ENCODE measurements at places on chromosomes 4 and X.

- DNase-seq, result no peak
Measured at GRCh38 chr4:54913751-54914526, 211.5 kb downstream of the KDR start.

DNA sequence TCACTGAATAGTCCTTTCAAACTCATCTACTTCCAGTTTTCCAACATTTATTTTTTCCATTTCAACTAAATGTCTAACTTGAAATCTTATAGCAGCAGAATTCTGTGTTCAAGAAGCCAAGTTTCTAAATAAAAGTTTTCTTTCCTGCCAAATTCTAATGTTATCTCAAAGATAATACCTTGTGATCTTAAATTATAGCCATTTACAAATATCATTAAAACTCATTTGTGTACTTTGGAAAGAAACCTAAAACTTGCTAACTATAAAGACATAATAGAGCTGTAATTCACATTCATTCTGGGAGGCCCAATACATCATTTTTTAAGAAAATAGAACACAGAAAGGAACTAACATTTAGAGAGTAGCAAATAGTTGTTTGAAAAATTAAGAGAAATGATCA lies 83.9 kb downstream of the MAD2L1 start:
- DNase-seq, result no peak

DNA sequence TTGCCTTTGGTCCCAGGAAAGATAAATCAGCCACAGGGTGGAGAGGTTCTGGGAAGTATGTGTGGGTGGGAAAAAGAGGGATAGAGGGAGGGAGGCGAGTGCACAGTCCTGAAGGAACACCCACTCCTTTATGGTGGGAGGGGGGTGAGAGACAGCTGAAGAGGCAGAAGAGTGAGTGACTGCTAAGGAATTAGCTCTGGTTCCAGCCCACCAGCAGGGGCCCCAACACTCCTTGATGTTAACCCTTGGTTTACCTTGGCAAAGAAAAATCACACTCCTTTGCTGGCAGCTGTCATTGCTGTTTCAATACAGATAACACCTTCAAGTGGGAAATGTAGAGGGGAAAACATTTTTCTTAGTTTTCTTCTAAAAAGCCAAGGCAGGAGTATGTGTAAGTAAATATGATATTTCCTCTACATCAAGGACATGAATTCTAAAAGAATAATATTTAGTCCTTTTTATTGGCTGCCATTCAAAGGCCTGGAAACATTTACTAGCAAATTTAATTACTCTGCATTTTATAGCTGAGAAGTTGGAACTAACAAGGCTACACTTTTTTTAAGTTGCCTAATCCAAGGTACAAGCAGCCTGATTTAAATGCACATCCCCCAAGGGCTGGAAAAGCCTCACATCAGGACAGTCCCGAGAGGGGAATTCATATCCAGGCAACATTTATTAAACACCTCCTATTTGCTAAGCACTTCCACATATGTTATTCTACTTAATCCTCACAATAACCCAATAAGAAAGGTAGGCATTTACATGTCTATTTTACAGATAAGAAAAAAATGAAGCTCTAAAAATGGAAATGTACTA lies 81.7 kb downstream of the HS6ST2 start:
- no peak for DNase-seq

DNA sequence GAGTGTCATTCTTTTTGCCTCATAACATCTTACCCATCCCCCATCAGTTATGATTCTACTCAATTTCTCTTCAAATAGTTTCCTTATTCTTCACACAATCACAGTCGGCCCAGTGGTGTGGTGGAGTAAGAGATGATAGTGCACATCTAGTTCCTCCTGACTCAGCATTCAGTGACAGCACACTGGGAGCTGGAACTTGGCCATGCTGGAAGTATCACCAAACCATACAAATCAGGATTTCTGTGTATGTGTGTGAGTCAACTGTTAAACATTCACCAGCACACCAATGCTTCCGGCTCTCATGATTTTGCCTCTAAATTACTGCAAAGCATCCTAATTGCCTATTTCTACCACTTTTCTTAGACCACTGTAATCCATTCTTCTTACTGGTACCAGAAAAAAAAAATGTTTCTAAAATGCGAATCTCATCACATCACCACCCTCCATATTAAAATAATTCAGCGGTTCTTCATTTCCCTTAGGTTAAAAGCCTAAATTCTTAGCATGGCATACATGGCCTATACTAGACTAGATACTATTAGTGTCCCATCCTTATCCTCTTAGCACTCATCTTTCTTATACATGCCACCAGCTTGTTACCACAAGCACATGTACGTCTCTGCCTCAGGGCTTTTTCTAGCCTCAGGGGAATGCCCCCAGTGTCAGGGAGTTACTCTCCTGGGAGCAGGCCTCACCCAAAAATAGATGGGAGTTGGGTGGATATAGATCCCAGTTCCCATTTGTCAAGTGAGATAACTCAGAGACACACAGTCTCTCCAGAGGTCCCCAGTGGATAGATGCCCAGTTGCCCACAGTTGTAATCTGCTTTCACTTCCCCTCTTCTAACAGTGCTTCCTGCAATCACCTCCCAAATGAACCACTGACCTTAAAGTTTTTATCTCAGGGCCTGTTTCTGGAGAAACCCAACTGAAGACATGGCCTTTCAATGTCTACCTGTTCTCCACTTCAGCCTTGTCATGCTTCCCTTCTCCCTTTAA lies 49.2 kb upstream of the DDX53 start:
- DNase-seq, result no peak

GRCh38 chrX:71224098-71224708 lies 1.2 kb downstream of the GJB1 start:
- no peak for DNase-seq

GRCh38 chr4:55079451-55080173 lies 45.8 kb downstream of the KDR start:
- no peak for DNase-seq

DNA sequence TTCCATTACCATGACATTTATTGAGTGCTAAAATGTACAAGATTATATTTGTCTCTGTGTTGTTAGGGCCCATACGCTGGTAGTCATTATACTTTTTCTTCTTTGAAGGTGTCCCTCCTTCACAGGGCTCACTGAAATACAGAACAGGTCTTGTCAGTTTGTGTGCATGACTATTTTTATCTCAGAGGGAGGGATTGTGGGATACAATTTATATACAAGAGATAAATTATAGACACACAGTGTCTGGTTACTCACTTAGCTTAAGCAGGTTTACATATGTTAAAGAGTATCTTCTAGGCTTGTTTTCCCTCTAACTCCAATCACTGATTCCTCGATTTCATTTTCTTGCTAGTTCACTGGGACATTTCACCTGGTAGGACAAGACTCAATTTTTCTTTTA lies 143.3 kb upstream of the GUCY1A1 start:
- DNase-seq, result no peak

GRCh38 chrX:24423960-24424359 lies 41.1 kb upstream of the PDK3 start:
- no peak for DNase-seq

- DNase-seq, result no peak
Measured at GRCh38 chr4:79317711-79318110, 8.2 kb downstream of the NAA11 start.

GRCh38 chrX:7263961-7264360 lies 116.0 kb upstream of the PUDP start:
- no peak for DNase-seq

- no peak for DNase-seq
Measured at GRCh38 chrX:10654960-10655359, 34.6 kb upstream of the MID1 start.

- DNase-seq, result no peak
Measured at GRCh38 chrX:103737696-103738095, 27.0 kb downstream of the TMEM31 start.

DNA sequence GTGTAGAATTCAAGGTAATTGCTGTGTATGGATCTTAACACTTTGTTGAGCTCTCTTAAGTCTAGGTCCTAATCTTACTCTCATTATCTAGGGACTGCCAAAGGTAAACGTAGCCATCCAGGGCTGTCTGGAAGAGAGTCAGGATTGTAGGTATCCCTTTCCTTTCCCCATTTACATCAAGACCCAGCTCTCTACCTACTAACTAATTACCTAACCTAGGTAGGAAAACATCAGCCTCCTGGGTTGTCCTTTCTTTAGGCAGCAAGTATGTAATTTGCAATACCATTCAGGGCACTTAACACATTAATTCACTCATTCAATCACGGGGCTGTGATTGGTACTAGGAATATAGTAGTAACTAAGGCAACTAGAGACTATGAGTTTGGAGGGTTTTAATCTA lies 15.2 kb upstream of the CPEB2 start:
- no peak for DNase-seq

- no peak for DNase-seq
Measured at GRCh38 chr4:26144526-26145155, 176.2 kb upstream of the RBPJ start.

DNA sequence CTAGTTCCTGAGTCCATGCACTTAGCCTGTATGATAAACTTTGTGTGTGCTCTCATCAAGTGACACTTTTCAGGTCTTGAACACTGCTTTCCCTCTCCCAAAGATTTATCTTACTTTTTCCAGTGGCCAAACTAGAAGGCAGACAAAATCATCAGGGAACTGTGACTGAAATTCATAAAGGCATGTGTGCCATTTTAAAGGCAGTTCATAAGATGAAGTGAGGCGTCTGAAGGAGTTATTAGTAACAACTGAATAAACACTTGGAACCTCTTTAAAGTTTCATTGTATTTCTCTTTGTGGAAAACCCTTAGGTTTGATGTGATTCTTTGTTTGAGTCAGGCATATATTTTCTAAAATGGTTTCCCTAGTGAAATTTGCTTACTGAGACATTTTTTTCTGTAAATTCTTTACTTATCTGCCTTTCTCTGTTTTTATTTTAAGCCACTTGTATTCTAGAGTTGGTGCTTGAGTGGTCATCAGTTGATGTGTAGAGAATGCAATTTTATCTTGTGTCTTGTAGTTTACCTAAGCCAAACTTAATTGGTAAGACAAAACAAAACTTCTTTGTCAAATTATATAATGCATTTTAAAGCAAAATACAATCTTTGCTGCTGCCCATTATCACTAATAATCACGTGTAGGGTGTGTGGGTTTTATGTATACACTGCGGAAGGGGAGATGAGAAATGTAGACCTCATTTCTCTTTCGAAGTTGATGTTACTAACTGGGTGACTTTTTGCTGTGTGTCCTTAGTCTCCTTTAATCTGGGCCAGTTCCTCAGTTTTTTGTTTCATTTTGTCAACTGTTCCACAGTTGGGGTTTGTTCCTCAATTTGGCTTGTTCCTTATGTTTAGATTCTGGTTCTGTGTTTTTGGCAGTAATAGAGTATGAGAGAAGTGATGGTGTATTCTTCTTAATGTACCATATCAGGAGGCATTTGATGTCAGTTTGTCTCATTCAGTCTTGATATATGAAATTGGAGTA lies 56.8 kb downstream of the RBPJ start:
- no peak for DNase-seq

- no peak for DNase-seq
Measured at GRCh38 chr4:176453658-176454057, 133.9 kb downstream of the SPCS3 start.

GRCh38 chr4:130419211-130419975 lies 1323.4 kb downstream of the C4orf33 start:
- DNase-seq, result no peak

- no peak for DNase-seq
Measured at GRCh38 chrX:64188901-64189300, 16.6 kb downstream of the AMER1 start.

- DNase-seq, result no peak
Measured at GRCh38 chr4:179941911-179942310, 2301.3 kb upstream of the TENM3 start.

GRCh38 chr4:110005461-110006056 lies 92.9 kb downstream of the EGF start:
- peak; percentile 75 for DNase-seq

GRCh38 chr4:37872310-37872988 lies 18.4 kb upstream of the TBC1D1 start:
- no peak for DNase-seq

DNA sequence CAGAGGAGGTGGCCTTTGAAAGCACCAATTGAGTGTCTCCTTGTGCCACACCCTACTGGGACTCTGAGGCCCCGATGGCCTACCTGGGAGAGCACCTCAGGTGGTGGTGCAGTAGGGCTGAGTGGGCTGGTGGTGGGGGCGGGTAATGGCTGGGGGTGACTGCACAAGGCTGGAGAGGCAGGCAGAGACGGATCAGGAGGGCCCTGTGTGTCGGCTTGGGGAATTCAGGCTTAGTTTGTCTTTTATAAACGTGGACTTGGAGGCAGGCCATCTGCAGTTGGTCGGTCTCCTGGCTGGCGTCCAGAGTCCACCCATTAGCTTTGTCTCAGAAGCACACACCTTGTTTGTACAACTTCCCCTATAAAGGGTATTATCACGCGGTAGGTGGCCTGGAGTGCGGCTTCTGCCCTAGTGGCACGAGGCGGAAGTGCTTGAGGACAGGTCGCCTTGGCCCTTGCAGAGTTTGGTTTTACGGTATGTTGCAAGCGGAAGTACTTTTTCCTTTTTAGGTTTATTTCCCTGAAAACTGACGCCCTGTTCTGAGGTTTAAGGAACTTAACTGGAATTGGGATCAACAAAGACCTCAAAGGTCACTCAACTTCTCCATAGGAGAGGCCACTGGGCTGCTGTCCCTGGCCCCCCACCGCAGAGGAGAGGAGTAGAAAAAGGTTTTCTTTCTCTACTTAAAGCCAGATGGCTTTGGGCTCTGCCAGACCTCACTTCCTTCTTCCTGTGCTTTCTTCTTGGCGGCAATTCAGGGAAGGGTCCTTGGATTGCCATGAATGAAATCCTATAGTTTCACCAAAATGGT lies 8.0 kb downstream of the TBC1D14 start:
- peak; percentile 71 for DNase-seq

GRCh38 chr4:157776930-157777528 lies 395.8 kb downstream of the GASK1B start:
- no peak for DNase-seq

DNA sequence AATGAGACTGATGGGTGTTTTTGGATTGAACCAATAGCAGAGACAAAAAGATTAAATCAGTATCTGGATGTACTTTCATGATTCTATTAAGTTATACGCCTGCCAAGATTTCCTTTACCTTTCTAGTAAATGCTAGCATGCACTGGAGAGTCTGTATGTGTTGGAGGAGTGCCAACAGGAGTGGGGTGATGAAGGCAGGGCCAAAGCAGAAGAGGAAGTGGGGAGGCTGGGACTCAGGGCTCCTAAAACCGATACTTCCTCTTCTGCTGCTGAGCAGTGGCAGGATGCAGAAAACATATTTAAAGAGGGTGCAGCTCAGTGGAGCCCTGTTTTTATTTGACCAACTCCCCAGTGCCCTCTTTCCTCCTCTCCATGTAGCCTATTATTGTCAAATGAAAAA lies 5.6 kb downstream of the CYSLTR1 start:
- no peak for DNase-seq

- DNase-seq, result no peak
Measured at GRCh38 chrX:147803948-147804347, 107.8 kb upstream of the FMR1 start.

DNA sequence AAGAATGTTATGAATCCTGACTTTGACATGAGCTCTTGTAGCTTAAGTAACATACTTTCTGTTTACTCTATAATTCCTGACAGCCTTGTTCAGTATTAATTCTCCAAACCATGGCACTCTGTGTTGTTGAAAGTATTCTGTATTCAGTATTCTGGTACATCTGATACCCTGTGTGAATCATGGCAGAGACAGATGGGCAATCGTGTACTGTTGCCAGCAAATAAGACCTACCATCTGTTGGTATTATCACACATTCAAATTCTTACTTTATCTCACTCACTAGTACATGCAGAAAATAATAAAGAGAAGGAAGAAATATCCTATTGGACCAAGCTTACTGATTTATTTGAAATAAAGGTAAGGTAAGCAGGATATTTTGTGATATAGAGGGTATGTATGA lies 7.9 kb downstream of the MBTPS2 start:
- DNase-seq, result no peak

Data from hematopoietic multipotent progenitor cell treated with erythropoietin and hydrocortisone succinate and interleukin-3 and kit ligand, for 15 days (in vitro differentiated cells).